ENCODE measurements at places on chromosomes 4 and X.

DNA sequence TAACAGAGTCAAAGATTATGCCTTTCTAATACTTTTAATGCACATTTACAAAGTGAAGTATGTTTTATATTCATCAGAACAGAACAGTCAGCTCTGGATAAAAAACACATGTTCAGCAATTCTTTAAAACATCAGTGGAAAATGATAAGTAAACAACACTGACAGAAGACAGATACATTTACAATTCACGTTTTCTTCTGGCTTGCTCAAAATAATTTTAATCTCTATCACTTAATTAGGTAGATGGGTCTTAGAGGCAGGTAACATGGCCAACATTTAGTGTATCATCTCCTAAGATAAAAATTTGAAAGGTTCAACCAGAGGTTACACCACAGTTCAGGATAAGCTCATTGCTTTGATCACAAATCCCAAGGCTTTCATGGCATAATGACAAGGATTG, 156.8 kb upstream of the MAB21L2 start:
- DNase-seq, result no peak

DNA sequence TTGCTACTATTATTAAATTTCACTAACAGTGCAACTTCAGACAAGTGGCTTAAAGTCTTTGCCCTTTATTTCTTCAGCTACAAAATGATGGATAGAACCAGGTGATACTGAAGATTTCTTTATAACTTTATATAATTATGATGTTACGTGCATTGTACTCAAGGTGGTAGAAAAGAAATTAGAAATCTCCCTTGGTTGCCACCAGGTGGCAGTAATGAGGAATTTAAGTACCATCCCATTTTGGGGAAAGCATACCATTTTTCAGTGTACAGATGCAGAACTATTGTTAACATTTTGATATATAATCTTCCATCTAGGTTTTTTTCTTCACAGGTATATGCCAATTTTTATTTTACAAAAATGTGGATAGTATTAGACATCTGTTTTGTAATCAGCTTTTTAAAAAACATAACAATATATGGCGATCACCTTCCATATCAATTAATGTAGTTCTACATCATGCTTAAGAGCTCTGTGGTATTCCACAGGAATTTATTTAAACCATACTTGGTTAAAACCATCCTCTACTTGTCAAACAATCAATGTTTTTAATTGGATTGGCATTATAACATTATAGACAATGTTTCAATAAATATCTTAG, 37.7 kb upstream of the RAB33B start:
- DNase-seq, result no peak

DNA sequence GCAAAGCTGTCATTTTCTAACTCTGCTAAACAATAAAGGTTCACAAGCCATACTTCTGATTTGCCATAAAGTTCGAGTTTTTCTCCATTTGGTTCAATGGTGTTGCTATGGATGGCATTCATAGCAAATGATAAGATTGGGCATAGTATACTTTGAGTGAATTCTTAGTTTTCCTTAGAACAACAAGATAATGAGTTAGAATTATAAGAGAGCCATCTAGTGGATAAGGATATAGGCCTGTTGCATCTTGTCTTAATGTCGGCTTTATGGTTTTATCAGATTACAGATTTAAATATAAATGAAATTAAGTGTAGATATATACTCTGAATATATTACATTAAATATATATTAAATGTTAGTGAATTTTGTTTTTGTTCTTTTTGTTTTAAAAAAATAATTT, 644.6 kb downstream of the IL1RAPL1 start:
- no peak for DNase-seq

DNA sequence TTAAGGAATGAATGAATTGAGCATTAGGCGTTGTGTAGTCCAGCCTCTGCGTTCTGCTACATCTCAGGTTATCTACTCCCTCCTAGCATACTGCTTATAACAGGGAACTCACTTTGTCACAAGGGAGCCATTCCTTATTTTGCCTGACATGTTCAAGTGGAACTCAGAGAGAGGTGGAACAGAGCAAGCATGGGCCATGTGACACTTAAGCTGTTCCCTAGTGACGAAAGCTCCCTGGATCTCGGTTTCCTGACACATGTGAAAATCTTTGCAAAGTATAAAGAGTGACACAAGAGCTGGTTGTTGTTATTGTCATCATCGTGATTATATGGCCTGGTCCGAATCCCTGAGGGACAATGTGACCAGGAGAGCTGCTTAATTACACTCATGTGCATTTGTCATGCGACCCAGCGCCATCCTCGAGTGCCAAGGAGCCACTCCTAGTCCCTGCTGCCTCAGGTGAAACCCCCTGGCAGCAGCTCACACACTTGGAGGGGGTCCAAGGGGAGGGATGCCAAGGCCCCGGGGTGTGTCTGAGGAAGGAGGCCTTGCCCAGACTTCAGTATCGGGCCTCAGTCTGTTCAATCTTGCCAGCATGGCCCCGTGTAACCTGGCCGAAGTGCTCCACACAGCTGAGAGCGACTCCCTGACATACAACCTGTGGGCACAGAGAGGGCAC, 98.5 kb upstream of the MAP3K15 start:
- no peak for DNase-seq

- no peak for DNase-seq
Observed at GRCh38 chrX:102934624-102935023, 2.4 kb upstream of the RAB40AL start.

GRCh38 chr4:7759216-7759615, 180.4 kb downstream of the AFAP1 start:
- no peak for DNase-seq

GRCh38 chr4:118032691-118033090, 1.6 kb upstream of the NDST3 start:
- DNase-seq, result no peak

DNA sequence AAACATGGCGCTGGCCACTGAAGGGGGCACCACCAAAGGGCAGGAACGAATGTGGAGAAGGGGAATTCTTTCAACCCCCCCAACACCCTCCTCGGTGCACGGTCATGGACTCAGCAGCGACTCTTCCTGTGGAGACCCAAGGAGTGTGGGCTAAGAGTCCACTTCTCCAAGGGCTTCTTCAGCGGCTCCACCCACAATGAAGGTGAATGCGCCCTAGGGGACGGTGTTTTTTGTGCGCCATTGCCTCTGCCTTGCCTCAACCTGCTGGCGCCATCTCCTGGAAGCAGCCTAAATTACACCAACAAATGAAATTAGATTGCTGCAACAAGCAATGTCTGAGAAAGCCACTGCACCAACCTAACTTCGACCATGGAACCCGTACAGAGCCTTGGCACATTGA, 169.2 kb upstream of the MAGEB18 start:
- DNase-seq, result no peak

GRCh38 chr4:25914670-25915352, 791 bp downstream of the SMIM20 start:
- no peak for DNase-seq

GRCh38 chr4:154304679-154305078, 186.9 kb downstream of the DCHS2 start:
- no peak for DNase-seq

DNA sequence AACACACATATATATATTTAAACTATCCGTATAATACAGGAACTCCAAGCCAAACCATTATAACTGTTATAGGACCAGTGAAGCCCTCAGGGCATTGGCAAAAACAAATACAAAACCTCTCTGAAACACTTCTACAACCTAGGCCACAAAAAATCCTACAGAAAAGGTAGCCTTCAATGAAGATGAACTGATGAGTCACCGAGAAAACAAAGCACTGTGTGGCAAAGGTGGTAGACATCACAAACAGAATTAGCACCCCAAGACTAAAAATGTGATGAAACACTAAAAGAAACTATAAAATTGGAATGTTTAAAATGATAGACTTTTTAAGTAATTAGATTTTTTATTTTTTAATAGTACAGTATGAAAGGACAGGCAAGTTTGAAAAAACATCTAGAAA, 5.5 kb upstream of the HSPA4L start:
- DNase-seq, result no peak

DNA sequence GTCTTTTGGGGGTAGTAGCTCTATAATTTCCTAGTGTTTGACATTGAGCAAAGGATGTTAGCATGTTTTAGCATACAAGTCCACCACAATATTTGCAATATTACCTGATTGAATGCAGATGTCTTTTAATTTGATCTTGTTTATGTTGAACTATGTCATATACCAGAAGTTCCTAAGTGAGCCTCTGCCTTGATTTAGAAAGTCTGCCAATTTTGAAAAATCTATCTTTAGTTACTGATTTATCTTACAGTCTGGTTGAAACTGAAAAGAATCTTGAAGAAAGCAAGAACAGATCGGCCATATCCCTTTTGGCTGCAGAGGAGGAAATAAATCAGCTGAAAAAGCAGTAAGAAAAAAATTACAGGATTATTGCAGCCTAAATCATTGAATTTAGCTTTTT, 18.5 kb downstream of the SPATA18 start:
- no peak for DNase-seq

DNA sequence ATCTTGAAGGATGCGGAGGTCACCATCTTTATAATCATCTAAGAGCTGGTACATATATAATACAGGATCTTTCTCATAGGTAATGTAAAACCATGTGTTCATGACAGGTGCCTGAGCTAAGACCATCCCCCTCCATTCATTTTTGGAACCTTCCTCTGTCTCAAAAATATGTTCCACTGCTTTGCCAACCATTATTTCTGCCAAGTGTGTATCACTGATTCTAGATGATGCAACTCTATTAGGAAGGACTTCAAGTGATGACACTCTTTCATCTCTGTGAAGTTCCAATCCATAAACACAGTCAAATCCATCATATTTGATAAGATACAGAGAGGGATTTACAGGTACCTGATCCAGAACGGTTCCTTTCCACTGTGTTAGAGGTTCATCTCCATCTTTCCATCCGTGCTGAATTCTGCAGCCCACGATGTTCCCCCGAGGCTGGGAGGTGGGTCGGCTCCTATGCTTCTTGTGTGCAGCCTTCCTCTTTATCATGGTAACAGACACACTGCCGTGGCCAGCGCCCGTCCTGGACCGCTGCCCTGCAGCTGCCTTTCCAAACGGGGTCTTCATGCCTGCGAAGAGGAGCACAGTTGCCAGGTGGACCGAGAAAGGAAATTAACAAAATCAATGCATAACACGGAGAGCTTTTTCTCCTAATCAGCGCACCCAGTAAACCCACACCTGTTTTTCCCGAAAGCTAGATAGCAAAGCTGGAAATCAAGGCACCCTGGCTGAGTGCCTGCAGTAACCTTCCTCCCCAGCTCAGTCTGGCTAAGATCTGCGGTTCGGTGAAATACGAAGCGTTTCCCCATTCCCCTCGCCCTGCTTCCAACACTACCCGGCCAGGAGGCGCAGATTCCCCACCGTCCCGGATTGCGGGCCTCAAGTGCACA, 718 bp downstream of the SPIN3 start:
- DNase-seq, result no peak

- DNase-seq, result no peak
Observed at GRCh38 chr4:6239968-6240367, 29.7 kb upstream of the WFS1 start.

- DNase-seq, result no peak
Observed at GRCh38 chrX:14026121-14026520, 3.6 kb downstream of the GEMIN8 start.

GRCh38 chrX:155094468-155095061, 23.3 kb downstream of the BRCC3 start:
- DNase-seq, result no peak

DNA sequence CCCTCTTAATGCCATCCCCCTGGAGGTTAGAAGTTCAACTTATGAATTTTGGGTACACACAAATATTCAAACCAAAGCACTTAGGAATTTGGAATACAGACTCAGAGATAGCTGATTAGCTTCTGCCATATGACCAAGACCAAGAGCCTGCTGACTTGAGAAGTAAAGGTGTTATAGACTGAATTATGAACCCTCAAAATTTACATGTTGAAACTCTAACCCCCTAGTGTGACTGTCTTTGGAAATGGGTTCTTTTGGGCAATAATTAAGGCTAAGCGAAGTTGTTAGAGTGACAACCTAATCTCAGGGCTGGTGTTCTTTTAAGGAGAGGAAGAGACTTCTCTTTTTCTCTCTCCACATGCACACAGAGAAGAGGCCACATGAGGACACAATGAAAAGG, 151.2 kb downstream of the COX18 start:
- DNase-seq, result no peak

GRCh38 chr4:156547439-156547838, 424.2 kb downstream of the PDGFC start:
- DNase-seq, result no peak

GRCh38 chr4:79121223-79121622, 182.0 kb upstream of the PAQR3 start:
- no peak for DNase-seq

DNA sequence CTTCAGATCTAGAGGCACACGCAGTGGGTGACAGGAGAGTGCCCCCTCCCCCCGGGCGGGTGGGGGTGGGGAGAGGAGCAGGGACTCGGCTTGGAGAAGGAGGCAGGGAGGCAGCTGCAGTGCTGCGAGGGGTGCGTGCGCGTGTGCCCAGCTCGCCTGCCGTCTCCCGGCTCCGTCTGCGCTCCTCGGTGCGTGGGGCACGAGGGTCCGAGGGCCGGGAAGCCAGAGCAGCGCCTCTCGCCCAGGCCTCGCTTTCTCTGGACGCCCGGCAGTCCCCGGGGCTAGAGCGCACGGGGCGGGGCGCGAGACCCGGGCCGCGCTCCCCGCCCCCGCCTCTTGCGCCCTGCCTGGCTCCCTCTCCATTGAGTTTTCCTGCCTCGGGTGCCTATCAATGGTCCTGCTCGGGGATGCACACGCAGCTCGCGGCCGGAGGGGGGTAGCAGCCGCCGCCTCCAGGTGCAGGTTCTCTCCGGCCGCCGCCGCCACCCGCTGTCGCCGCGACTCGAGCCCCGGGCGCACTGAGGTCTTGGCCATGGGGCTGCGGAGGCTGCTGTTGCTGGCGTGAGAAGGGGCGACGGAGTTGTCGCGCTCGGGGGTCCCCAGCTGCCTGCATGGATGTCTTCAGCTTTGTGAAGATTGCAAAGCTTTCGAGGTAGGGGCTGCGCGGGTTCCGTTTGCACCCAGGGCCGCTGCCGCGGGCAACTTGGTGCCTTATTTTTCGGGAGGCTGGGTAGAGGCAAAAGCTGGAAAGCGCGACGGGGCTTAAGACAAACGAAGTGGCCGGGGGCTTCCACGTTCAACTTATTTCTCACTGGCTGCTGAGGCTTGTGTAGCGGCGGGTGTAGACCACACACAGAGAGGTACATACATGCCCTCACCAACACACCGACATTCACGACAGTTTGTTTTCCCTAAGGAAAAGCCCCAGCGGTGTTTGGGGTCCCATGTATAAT, at the start of gene FRMPD4:
Gene FRMPD4, plus strand, starts transcription at position 113 of the 953 bp plus-strand sequence. Its CDS starts 499 bp downstream, at position 612.
- DNase-seq, result no peak
